ENCODE measurements at places on chromosomes 2 and 18.

DNA sequence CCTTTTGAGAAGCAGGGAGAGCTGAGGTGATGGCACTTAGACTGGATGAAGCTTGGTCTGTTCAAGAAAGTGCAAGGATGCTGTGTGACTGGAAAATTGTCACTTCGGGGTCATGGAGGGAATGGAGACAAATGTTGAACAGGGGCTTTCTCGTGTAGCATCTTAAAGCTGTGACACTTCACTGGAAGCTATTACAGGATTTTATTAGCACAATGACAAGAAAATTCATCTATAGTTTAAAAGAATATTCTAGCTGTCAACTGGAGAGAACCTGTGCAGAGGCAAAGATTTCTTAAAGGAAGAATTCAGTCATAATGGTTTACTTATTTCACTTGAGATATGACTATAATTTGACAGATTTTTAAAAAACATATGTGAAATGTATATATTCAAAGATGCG, 963.9 kb upstream of the ZEB2 start:
- DNase-seq = no peak
- peaks cover 3% of the 10 kb centered on the region for H3K27me3 ChIP-seq
- no peak overlapping the region for H3K27ac ChIP-seq
- no peaks in the 10 kb centered on the region for H3K4me1 ChIP-seq
- H3K36me3 ChIP-seq = no peaks in the 10 kb centered on the region

DNA sequence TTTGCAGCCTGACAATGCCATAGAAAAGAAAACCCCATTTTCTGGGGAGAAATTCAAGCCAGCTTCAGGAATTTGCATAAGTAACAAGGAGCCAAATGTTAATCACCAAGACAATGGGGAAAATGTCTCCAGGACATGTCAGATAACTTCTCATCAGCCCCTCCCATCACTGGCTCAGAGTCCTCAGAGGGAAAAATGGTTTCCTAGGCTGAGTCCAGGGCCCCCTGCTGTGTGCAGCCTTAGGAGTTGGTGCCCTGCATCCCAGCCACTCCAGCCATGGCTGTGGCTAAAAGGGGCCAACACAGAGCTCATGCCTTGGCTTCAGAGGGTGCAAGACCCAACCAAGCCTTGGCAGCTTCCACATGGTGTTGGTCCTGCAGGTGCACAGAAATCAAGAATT, 63.7 kb upstream of the FANCL start:
- no peaks in the 10 kb centered on the region for H3K4me1 ChIP-seq
- no peak for DNase-seq
- H3K36me3 ChIP-seq = no peaks in the 10 kb centered on the region
- no peak overlapping the region for H3K4me3 ChIP-seq

DNA sequence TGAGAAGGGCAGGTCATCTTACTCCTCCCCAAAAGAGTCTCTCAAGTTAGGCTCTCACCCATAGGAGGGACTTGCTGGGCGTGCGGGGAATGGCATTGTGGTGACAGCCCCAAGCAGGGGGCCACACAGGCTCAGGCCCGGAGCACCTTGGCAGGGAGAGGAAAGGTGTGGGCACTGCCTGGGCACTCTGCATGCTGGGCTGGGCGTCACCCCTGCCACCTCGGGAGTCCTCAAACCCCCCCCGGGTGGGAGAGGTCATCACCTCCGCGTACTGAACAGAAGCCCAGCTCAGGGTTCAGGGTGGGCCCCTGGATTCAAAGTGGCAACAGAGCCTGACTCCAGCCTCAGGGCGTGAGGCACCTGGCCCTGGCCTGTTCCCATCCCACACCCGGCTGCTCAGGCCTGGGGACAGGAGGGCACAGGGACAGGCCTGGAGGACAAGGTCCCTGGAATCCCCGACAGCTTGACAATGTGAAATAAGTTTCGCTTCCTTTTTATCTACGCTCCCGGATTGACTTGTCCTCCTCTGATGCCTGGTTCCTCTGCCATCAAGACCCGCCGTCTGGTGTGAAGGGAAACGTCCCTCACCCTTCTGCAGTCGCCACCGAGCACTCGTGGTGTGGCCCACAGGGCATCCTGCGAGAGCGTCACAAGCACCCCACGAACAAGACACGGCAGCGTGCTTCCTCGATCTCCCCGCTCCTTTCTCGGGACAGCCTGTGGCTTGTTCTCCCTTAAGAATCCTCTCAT, 97.8 kb downstream of the HDAC4 start:
- peaks cover 45% of the 10 kb centered on the region for H3K4me1 ChIP-seq
- peaks cover 2% of the 10 kb centered on the region for H3K36me3 ChIP-seq
- H3K27me3 ChIP-seq = no peaks in the 10 kb centered on the region

DNA sequence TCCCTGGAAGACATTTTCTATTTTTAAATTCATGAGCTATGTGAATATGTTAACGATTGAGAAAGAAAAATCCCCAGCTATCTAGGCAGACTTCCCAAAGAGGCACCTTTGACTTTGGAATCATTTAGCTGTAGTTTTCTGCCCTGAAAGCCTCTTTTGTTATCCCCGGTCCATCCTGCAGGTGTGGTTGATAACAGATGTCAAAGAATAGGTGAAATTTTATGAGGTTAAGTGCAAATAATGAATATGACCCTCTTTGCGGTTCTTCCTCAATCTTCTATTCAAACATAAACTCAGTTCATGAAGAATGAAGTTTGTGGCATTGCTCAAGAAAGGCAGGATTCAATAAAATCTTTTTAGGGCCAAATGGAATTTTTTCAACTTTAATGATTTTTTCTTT, 51.6 kb upstream of the ATP8B1 start:
- H3K4me3 ChIP-seq = no peak overlapping the region
- H3K4me1 ChIP-seq = no peaks in the 10 kb centered on the region
- peaks cover 16% of the 10 kb centered on the region for H3K27me3 ChIP-seq
- DNase-seq = no peak
- no peak overlapping the region for H3K27ac ChIP-seq
- no peaks in the 10 kb centered on the region for H3K36me3 ChIP-seq

DNA sequence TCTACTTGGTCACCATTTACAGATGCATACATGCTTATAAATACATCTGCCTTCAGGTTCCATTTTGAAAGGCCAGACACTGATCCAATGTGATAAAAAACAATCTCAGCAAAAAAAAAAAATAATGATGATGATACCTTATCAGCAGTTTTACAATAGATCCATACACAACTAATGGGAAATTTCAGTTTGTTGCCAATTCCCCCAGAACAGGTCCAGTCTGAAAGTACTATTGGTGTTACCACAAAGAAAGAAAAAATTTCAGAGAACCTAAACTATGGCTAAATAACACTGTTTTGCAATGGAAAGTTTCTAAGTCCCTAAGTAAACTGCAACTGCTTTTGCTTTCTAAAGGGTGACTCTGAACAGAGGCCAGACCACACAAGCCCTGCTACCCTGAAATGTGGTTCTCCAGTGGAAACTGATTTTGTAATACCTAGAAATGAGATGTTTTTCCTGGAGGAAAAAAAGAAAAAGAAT, 54.1 kb downstream of the LPIN2 start:
- peak; percentile 78 for DNase-seq
- H3K36me3 ChIP-seq = peaks cover 67% of the 10 kb centered on the region
- H3K27me3 ChIP-seq = no peaks in the 10 kb centered on the region
- H3K4me3 ChIP-seq = peak overlapping the region; percentile 72

GRCh38 chr18:45702708-45703265, 21.2 kb upstream of the SLC14A1 start:
- H3K4me1 ChIP-seq = no peaks in the 10 kb centered on the region
- H3K27me3 ChIP-seq = peaks cover 2% of the 10 kb centered on the region
- DNase-seq = no peak
- no peak overlapping the region for H3K27ac ChIP-seq

DNA sequence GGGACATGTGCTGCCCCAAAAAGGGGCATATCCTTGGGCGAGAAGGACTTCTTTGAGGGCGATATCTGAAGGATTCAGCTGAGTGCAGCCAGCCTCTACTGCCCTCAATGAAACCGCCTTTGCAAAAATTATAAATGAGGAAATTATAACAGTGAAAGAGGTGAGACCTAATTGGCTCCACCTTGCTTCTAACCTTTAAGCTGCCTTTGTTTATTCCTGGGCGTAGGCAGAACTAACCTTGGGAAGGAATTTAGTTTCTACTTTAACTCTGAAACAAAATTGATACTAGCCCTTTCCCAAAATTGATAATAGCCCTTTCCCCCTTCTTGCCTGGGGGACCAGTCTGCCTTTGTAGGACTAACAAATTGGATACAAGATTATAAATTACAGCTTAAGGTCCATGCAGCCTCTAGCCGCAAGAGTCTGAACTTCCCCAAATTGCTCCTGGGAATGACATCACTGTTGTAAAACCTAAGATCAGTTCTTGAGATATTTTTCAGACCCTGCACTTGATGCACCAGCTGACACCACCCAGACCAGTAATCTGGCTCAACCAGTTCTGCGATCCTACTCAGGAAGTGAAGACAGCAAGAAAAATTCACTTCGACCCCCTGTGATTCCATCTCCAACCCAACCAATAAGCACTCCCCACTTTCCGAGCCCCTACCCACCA, 36.0 kb upstream of the ASAP2 start:
- no peak overlapping the region for H3K4me3 ChIP-seq
- no peak for DNase-seq
- no peaks in the 10 kb centered on the region for H3K36me3 ChIP-seq
- H3K27me3 ChIP-seq = peaks cover 8% of the 10 kb centered on the region
- no peaks in the 10 kb centered on the region for H3K4me1 ChIP-seq

DNA sequence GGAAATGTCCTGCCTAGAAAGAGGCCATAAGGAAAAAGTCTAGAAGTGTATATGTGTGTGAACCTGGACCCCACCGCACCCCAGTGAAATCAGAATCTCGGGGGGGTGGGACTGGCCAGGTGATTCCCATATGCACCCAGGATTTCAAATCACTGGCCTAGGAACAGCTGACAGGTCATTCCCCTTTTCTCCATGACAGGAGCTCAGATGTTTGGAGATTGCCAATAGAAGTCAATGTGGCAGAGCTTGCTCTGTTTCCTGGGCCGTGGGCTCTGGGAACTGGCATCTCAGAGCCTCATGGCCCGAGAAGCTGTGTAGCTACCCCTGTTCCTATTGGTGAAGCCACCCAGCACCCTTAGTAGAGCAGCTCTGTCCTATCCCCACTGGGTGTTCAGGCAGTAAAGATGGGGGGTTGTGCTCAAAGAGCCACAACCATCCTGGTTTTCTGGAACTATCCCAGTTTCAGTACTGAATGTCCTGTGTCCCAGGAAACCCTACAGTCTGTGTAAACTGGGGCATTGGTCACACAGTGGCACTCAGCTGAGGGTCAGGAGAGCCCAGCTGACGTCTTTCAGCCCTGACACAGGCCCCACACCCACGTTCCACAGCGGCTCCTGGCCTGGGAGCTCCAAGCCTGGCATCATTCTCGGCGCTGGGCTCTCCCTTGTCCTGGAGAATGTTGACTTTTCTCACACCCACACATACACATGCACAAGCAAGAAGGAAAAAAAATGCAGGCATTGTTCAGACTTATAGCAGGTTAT, 18.9 kb downstream of the GNLY start:
- peaks cover 11% of the 10 kb centered on the region for H3K27me3 ChIP-seq
- no peak for DNase-seq
- H3K27ac ChIP-seq = no peak overlapping the region
- peaks cover 44% of the 10 kb centered on the region for H3K4me1 ChIP-seq
- no peaks in the 10 kb centered on the region for H3K36me3 ChIP-seq

GRCh38 chr2:196066291-196067087, 2.1 kb downstream of the DNAH7 start:
- DNase-seq = no peak
- H3K4me1 ChIP-seq = peaks cover 19% of the 10 kb centered on the region
- H3K4me3 ChIP-seq = peak overlapping the region; percentile 39
- peaks cover 16% of the 10 kb centered on the region for H3K27me3 ChIP-seq
- no peak overlapping the region for H3K27ac ChIP-seq

- H3K4me1 ChIP-seq = peaks cover 4% of the 10 kb centered on the region
- no peaks in the 10 kb centered on the region for H3K36me3 ChIP-seq
- DNase-seq = no peak
Observed at GRCh38 chr2:205198140-205198525, 484.2 kb upstream of the NRP2 start.

GRCh38 chr18:23658285-23658684, 4.4 kb downstream of the ANKRD29 start:
- H3K27me3 ChIP-seq = peaks cover 49% of the 10 kb centered on the region
- H3K27ac ChIP-seq = no peak overlapping the region
- no peak for DNase-seq
- H3K36me3 ChIP-seq = no peaks in the 10 kb centered on the region
- no peak overlapping the region for H3K4me3 ChIP-seq

- no peak for DNase-seq
- H3K27ac ChIP-seq = no peak overlapping the region
- no peaks in the 10 kb centered on the region for H3K27me3 ChIP-seq
- no peak overlapping the region for H3K4me3 ChIP-seq
- H3K4me1 ChIP-seq = no peaks in the 10 kb centered on the region
Observed at GRCh38 chr2:122530814-122531213, 775.4 kb downstream of the TSN start.

- no peaks in the 10 kb centered on the region for H3K4me1 ChIP-seq
- no peak overlapping the region for H3K27ac ChIP-seq
- no peak for DNase-seq
- no peaks in the 10 kb centered on the region for H3K36me3 ChIP-seq
Observed at GRCh38 chr2:143823296-143823695, 694.1 kb downstream of the ARHGAP15 start.

DNA sequence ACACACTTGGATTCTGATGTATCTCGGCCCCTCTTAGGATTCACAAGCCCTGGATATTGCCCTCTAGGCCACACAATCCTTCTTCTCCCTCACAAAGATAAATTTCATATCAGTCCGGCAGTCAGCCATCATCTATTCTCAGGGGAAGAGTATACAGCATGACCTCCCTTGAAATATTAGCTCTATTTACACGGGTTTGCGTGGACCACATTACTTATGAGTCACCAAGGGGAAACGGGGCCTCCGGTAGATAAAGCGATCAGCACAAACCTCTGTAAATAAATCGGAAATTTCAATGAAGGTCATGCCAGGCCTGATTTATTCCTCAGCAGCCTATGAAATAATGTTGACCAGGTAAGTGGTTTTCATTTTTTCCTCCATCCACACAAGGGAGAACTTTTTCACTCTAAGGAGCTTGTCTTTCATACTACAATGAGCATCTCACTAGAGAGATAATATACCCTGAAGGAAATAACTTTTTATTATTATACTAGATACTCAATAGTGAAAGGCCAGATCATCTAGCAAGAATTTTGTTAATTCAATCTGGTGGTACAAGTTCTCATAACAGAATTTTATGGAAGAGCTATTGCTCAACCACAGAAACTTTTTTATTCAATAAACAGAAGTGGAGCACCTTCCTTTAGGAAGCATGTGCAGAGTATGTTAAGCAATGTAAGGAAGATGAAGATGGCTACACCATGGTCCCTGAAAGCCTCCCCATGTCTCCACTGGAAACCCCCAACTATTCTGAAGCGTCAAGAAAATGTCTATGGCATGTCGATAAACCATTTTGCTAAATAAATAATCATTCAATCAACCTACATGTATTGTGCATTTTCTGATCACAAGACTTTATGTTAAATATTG, 125.2 kb upstream of the PIK3C3 start:
- H3K4me1 ChIP-seq = no peaks in the 10 kb centered on the region
- no peaks in the 10 kb centered on the region for H3K27me3 ChIP-seq
- H3K4me3 ChIP-seq = no peak overlapping the region
- H3K36me3 ChIP-seq = no peaks in the 10 kb centered on the region
- no peak for DNase-seq

GRCh38 chr18:10320791-10321190, 133.6 kb upstream of the APCDD1 start:
- H3K36me3 ChIP-seq = no peaks in the 10 kb centered on the region
- no peaks in the 10 kb centered on the region for H3K4me1 ChIP-seq
- H3K4me3 ChIP-seq = no peak overlapping the region
- no peak overlapping the region for H3K27ac ChIP-seq

Data from activated CD8-positive, alpha-beta T cell treated with anti-CD3 and anti-CD28 coated beads, Interleukin-2, amount 10 ng/mL, durations not matched to agents 7 days and 5 days (primary cell).